GM23248 (cell line): ENCODE measurements at places on chromosomes 2 and 18. TPM values are rescaled to one million over a fixed set of nuclear protein-coding genes. Genes with fewer than 3 reads are reported as not detected.

The ZNF804A gene
- 0.65 and 0.76 TPM in 2 replicates for total RNA-seq

DNA sequence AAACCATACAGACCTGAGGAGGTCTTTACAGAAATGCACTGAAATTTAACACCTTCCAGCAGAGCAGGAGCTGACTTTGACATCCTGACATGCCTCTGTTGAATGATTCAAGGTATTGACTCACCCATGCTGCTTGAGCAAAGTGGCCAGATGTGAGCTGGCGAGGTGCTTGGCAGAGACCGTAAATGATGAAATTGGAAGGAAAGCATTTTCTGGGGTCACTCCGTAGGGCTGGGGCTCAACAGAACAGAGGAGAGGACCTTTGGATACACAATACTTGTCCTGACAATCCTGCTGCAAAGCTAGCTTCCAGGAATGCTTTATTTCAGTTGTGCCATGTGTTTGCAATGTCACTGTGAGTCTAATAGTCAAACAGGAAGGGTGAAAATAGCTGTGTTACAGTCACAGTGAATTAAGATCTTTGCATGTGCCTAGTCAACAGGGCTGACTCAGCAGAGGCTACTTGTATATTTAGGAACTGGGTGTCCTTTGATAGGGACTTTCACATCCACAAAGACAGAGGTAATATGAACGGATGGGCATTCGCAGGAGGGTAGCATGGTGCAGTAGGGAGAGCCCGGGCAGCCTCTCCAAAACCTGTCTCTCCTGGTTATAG is 31.6 kb upstream of the NCK2 start:
- peak; percentile 83 for DNase-seq

GRCh38 chr2:187991389-187991788 is 300.3 kb upstream of the GULP1 start:
- DNase-seq: peak; percentile 3

DNA sequence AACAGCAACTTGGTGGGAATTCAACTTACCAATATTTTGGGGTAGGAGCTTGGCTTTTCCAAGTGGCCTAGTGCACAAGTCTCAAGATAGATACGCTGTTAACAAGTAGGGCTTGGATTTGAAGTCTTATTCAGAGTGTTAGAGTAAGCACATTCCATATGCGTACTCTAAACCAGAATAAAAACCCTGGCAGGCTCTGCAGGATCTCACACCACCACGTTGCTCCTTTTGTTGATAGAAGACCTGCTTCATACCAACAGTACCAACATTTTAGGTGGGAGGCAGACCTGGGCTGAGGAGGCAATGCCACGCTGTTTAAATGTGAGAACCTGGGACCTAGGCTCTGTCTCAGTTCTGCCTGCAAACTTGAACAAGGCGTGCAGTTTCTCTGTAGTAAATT is 214.0 kb downstream of the RNF144A start:
- no peak for DNase-seq

- peak; percentile 46 for DNase-seq
These were observed 37.5 kb upstream of the NCOA1 start for GRCh38 chr2:24453379-24454073.

The CXXC1 gene
- 37.9 and 51.2 TPM in 2 replicates for total RNA-seq

DNA sequence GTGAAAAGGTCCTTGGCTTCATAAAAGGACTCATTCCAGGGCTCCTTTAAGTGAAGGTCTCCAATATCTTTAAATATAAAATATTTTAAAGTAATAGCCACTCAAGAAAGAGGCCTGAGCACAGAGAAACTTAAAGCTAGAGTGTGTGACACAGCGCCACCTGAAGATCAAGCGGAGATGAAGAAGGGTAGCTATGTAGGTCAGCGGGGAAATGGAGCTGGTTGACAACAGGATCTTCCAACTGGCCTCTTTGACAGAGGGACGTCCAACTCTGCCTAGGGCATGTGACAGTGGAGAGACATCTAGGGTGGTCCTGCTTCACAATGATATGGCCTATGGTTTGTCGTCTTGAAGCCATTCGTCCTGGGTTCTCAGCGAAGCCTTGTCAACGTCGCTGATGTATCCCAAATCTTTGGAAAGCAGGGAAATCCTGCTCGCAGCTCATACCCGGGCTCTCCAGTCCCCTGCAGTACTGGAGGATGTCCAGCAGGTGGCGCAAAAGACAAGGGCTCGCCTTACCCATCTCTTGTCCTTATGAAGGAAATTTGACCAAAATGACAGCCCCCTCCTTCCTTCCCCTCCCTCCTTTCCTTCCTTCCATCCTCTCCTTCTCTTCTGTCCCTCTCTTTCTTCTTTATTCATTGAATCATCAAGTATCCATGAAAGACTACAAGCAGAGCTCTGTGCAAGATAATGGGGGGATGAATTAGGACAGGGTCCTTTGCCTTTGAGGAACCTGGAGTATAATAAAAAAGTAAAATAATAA is 59.6 kb downstream of the LONRF2 start:
- DNase-seq: peak; percentile 50

DNA sequence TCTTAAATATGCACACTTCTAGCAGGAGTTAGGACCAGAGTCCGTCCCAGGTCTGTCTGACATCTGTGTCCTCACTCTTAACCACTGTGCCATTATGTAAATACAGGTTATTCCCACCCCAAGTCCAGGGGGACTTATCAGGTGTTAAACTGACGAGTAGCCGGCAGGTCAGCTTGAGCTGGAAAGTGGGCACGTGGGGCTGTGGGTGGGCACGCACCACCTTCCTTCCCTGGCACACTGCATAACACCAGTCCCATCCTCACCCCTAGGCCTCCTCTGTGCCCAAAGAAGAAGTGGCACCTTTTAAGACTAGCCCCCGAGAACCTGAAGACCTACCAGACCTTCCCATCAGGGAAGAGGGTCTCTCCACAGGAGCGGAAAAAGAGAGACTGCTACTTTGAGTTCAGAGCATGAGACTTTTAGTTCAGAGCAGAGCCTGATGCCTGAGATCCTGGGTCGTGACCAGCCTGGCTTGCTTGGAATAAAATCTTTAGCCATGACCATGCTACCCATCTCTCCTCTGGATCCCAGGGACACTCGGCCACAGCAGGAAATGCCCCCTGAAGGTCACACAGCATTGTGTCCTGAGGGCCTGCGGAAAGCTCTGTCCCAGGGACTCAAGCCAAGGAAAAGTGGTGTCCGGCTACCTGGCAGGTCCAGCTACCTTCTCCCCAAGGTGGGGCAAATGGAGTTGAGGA is 62.0 kb downstream of the CIB4 start:
- no peak for DNase-seq

DNA sequence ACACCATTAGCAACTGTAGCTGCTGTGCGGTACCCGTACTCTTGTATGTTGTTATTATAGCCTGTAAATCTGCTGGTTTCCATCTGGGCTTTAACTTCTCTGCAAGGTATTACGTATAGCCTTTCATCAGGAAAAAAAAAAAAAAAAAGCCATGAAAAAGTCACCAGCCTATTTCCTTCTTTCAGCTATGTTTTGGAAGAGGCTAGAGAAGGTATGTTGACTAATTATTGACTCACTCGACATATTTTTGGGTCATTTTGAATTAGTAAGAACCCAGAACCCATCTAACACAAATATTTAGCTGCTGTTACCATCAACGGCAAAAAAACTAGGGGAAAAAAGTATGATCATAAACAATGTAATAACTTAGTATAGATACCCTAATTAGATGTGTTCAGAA is 1395.6 kb downstream of the SUCLG1 start:
- DNase-seq: no peak

The CTAGE1 gene
- total RNA-seq: 0.11 TPM in 1 of 2 replicates, not detected in the other

GRCh38 chr18:6399776-6400175 is 14.9 kb downstream of the L3MBTL4 start:
- DNase-seq: no peak

The MSTN gene
- 0.11 and 0.51 TPM in 2 replicates for total RNA-seq

DNA sequence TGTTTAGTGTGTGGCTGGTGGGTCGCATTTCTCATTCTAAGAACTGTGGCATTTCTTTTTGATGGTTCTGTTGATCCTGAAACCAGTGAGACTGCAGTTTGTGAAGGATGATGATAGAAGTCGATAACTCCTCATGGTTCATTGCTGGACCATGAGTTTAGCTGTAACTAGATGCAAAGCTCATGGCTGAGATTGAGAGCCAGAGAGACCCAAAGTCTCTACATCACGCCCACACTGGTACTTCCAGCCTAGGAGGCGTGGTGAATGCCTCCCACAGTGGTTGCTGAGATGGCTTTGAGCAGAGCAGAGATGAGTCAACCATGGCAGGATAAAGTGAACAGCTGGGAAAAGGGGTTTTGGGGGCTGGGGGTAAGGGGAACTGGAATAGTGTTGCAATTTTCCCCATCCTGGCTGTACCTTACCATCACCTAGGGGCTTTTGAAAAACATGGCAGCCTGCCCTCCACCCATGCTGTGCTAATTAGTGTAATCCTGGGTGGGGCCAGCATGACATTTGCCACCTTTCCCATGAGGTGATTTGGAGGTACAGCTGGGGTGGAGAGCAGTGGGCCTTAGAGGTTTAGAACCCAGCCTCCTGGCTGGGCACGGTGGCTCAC is 24.1 kb downstream of the INPP4A start:
- DNase-seq: peak; percentile 59

DNA sequence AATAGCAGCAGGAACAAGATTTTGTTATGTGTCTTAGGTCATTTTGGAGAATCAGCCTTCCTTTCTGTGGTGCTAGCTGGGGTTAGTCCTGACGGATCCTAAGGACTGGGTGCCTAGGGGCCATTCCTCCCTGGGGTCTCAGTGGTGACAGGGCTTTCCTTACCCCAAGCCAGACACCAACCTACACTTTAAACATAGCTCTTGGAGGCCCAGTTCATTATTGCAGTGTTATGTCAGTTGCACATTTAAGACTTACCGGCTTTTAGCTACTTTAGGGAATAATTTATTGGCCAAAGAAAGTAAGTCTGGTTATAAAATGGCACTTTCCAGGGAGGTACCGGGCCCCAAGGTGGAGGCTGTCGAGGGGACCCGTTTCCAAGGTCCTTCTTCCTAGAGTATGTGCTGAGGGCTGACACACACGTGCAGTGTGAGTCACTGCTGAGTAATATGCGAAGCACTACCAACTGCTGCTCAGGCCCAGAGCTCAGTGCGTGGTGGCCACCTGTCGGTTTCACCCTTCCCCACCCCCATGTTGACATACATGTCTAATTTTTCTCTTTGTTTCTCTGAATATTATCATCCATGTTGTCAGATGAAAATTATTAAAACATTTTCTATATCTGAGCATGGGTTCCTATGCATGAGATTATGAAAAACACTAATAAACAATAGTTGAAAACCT is 37.0 kb upstream of the GRHL1 start:
- peak; percentile 68 for DNase-seq

The FAM228A gene
- total RNA-seq: 2.1 TPM in 1 of 2 replicates, not detected in the other

DNA sequence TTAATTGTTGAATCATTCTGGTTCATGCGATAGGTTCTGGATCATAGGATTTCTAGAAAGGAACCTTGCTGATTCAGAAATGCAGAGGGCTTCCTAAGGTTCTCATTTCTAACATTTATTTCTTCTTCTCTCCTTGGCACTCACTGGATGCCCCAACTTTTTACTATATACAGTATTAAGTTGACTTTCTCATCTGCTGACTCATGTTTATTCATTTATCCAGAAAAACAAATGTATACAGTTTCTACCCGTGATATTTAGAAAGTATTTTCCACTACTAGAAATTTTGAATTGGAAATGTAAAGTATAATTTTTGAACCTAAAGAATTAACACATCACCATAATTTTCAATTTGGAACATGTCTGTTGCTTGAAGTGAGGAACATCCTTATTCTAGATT is 32.2 kb upstream of the OTX1 start:
- DNase-seq: no peak

The KATNAL2 gene
- total RNA-seq: 3.9 and 9.6 TPM in 2 replicates

- no peak for DNase-seq
These were observed 287.5 kb upstream of the CRIM1 start for GRCh38 chr2:36068086-36068485.

DNA sequence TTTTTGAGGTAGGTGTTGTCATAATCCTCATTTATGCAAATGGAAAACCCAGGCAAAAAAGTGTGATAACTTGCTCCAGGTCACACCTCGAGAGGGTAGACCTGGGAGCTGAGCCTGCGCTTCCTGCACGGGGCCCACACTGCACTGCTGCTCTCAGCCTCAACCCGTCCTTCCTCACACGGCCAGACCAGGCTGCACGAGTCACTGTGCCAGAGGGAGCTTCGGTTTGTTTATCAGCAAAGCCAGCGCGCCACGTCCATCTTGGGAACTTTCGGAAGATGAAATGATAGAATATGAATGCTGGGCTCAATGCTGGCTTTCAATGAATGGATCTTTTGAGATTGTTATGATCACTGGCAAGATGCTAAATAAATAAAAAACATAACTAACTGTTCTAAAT is 14.4 kb downstream of the COPS9 start:
- no peak for DNase-seq

GRCh38 chr2:237471438-237472186 is 15.4 kb upstream of the MLPH start:
- DNase-seq: peak; percentile 85
